ENCODE measurements at places on chromosomes 11 and 22.

GRCh38 chr11:106679581-106679980, 338.7 kb downstream of the GUCY1A2 start:
- no peak for DNase-seq

GRCh38 chr22:35021161-35021560, 44.8 kb upstream of the ISX start:
- no peak for DNase-seq

GRCh38 chr11:118911113-118911879, 14.4 kb downstream of the BCL9L start:
- DNase-seq: no peak

DNA sequence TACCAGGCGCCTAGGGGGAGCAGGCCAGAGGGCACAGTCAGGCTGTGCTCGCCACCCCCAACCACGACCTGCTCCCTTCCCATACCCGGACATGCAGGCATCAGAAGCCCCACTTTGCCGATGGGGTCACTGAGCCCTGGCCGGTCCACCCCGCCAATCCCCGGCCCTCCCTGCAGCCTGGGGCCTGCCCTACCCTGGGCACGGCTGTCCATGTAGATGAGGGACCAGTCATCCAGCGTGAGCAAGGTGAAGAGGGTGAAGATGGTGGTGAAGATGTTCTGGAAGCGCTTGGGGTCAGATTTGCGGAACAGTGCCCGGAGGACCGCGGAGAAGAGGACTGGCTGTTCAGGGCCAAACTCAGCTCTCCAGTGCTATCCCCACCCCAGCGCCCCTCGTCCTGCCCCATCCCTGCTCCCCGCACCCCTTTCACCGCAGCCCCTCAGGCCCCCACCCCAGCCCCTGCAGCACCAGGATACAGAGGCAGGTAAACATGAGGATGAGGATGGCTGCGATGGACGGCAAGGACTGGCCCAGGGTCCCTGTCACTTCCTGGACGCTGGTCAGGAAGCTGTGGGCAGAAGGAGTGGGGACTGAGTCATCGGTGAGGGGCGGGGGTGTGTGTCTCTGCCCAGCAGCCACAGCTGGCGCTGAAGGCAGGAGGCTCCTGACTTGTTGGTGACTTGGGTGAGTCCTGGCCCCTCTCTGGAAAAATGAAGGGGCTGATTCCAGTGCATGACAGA, 5.5 kb downstream of the CATSPER1 start:
- no peak for DNase-seq

- DNase-seq: no peak
These were observed 230.4 kb upstream of the MTNR1B start for GRCh38 chr11:92739041-92739440.

GRCh38 chr11:57604296-57605027, 7.0 kb downstream of the SERPING1 start:
- DNase-seq: no peak

DNA sequence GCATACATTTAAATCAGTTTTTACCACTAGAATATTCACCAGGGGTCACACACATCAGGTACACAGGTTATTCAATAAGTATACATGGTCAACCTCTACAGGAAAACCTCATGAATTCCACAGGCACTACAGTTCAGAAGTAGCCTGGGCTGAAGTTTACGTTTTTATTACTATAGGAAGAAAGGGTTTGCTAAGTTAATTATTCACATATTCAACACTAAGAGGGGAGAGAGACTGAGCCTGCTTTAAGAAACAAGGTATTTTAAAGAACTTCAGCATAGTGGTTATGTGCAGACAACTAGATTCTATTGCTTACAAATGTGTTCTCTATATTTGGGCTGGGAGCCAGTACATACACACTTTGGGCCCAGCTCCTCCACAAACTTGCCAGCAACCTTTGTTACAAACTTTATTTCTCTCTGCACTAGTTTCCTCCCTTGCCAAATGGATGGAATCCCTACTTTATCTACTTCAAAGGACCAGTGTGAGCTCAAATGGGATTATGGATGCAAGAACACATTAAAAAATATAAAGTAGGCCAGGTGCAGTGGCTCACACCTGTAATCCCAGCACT, 31.9 kb downstream of the IL18BP start:
- DNase-seq: no peak

All from stimulated activated CD8-positive, alpha-beta memory T cell treated with anti-CD3 and anti-CD28 coated beads, Interleukin-7, amount 100 ng/mL, for 24 hours (primary cell).